ENCODE measurements at places on chromosomes 1 and 21.
A peak's percentile ranks its signal among the peaks of the same experiment; 100 is the strongest.

DNA sequence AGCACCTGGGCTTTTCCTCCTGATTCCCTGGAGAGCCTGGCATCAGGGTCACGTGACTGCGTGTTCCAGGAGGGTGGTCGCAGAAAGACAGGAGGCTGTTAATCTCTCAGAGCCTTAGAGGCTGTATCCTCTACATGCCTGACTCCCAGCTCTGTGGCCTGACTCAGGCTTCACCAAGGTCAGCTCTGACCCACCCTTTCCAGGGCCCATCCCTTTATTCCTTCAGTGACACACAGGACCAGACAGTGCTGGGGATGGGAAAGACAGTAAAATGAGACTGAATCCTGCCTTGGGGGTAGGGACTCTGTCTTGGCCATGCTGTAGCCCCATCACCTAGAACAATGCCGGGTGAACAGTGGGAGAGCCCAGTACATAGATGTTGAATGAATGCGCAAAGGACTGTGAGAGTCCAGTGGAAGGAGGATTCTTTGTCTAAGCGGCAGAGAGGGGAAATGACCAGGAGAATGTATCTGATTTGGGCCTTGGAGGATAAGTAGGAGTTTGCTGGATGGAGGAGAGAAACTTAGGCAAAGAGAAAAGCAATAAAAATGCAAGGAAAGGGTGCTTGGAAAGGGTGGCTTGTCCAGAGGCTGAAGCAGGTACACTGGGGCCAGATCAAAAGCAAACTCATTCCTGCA lies 33.0 kb downstream of the EPHX1 start:
- no peak for DNase-seq

- no peak for DNase-seq
These were observed 3.3 kb upstream of the GBP1 start for GRCh38 chr1:89068291-89068690.

- DNase-seq = peak; percentile 83
These were observed at the start of gene NAXE for GRCh38 chr1:156591432-156592157. TSS of gene NAXE (plus strand) at chr1:156591776. CDS start at chr1:156591805, 29 bp downstream.

DNA sequence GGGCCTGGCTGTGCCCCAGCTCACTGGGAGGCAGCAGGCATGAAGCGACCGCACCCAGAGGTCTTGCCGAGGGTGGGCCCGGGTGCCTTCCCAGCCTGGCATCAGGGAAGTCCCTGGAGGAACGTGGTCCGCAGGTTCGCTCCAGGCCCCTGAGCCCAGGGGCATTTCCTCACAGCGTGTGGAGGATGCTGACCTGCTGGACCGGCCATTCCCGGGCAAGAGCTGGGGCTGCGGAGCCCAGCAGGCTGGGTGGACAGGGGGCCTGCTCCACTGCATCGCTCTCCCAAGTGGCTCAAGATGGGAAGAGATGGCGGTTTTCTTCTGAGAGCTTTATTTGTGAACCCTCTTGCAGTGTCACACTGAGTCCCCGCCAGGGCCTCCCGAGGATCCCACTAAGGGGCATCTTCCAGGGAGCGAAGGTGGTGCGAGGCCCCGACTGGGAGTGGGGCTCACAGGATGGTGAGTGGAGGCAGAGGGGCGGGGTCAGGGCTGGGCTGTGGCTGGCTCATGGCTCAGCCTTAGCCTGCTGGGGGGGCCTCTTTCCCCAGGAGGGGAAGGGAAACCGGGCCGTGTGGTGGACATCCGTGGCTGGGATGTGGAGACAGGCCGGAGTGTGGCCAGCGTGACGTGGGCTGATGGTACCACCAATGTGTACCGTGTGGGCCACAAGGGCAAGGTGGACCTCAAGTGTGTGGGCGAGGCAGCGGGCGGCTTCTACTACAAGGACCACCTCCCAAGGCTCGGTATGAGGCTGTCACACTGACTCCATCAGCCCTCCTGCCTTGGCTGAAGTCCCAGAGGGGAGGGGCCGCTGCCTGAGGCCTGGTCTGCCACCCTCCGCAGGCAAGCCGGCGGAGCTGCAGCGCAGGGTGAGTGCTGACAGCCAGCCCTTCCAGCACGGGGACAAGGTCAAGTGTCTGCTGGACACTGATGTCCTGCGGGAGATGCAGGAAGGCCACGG lies 7.2 kb upstream of the MMP23B start:
- no peak for DNase-seq

DNA sequence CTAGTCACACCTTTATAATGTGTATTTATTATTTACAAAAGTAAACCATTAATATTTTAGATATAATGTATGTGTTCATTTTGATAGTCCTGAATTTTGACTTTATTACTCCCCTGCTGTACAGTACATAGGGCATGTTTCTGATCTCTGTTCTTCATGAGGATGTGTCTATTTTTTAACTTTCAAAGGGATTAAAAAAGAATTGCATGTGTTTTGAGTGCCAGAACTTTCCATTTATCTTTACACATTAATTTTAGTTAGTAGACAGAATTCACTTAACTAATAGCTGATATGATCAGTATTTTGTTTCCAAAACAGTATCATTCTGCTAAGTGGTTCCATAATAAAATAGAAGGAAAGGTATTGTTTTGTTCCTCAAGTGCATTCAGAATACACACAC lies 3.1 kb downstream of the PBX1 start:
- peak; percentile 58 for DNase-seq

- no peak for DNase-seq
These were observed 9.4 kb downstream of the ZCCHC17 start for GRCh38 chr1:31306278-31306677.

DNA sequence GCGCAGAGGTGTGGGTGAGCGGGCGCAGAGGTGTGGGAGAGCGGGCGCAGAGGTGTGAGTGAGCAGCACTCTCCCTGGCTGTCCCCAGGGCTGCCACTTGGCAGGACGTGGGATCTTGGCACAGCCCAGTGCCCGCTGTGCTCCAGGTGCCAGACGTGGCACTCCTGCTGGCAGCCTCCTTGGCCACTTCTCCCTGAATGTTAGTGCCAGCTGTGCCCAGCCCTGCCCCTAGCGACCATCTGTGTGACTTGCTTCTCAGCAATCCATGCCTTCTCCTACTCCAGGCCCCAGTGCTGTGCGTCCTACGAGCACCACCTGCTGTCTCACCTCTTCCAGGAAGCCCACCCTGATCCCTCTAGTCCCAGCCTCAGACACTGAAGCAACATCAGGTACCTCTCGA lies 30.5 kb downstream of the KRTAP10-1 start:
- no peak for DNase-seq

DNA sequence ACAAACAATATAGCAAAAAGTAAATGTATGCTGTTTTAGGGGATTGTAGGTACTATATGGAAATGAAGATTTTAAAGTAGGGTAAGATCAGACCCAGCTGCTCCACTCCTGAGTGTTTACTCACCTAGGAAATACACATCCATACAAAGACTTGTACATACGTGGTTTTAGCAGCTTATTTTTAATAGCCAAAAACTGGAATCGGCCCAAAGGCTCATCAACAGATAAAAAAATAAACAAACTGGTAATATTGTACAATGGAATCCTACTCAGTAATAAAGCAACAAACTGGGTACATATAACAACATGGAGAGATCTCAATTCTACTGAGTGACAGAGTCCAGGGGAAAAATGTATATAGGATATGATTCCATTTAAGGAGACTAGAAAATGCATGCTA lies 179.2 kb upstream of the TMEM51 start:
- no peak for DNase-seq

- DNase-seq = no peak
These were observed 15.1 kb downstream of the IFNAR1 start for GRCh38 chr21:33339918-33340317.

GRCh38 chr1:154869351-154870114 lies 548 bp downstream of the KCNN3 start:
- peak; percentile 73 for DNase-seq

GRCh38 chr1:9037476-9038337 lies 11.5 kb upstream of the SLC2A7 start:
- no peak for DNase-seq

- no peak for DNase-seq
These were observed 66.3 kb downstream of the RABGAP1L start for GRCh38 chr1:174225499-174226204.

GRCh38 chr1:21100481-21100921 lies 76.2 kb downstream of the EIF4G3 start:
- no peak for DNase-seq

DNA sequence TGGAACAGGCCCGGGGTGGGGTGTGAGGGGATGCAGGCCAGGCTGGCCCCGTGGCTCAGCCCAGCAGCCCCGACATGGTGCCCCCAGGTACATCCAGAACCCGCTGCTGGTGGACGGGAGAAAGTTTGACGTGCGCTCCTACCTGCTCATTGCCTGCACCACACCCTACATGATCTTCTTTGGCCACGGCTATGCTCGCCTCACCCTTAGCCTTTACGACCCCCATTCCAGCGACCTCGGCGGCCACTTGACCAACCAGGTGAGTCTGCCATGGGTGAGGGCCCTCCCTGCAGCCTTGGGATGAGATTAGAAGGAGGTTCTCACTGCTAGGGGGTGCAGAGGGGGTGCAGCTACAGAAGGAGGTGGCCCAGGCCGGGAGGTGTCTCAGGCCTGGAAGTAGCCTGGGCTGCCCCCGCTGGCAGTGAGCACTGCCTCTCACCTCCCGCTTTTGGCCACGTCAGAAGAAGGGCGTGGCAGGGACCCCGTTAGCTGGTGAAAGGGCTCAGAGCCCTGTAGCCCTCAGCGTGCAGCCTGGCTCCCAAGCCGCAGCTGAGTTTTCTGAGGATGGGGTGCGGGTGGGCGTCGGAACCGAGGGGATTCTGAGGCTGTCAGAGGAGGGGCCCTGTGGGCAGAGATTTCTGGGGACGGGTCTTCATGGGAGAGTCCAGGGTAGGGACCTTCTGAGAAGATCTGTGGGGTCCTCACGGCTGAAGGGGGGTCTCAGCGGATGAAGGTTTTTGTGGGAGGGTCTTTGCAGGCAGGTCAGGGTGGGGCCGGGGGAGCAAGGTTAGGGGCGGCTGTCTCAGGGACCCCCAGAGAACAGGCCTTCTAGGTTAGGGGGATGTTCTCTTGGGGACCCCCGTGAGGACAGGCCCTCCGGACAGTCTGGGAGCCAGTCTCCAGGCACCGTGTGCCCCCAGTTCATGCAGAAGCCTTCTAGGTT lies 10.4 kb downstream of the TTLL10 start:
- no peak for DNase-seq

DNA sequence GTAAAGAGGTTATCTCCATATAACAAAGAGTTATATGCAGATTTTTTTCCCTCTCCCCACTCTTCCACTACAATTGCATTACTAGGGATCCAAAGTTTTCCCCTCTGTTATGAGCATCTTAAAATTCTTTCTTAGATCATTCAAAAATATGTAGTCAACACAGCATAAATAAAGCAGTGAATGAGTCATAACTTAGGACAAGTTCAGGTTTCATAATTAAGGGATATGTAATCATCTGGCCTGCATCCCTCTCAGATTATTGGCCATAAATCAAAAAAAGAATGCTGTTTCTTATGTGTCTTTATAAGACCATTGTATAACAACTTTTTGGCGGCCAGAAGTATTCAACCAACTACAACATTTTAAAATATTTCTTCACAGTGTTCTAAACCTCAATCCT lies 1526.1 kb downstream of the KCNT2 start:
- DNase-seq = no peak

- DNase-seq = no peak
These were observed 473.4 kb downstream of the CAMTA1 start for GRCh38 chr1:7258589-7259135.

- DNase-seq = peak; percentile 92
These were observed 592 bp downstream of the ZNF692 start for GRCh38 chr1:248858096-248858890.

DNA sequence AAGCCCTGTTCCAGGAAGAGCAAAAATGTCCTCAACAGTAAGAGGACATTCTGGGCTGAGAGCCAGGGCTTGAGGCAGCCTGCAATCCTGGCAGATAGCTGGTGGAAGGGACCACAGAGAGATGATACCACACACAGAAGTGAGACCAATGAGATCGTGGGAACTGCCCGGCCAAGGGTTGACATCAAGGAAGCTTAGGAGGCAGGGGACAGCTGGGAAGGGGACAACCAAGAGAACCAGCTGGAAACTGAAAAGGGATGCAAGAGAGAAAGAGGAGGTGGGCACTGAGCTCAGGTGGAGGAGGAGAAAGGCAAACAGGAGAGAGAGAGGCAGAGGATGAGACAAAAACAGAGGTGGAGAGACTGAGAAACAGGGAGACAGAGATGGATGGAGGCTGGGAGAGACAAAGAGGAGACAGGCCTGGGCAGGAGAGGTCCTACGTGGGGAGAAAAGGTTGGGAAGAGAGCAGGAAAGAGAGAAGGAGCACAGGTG lies 9.2 kb downstream of the PDZK1IP1 start:
- no peak for DNase-seq

- DNase-seq = no peak
These were observed 5.9 kb downstream of the SMG7 start for GRCh38 chr1:183477986-183478781.

DNA sequence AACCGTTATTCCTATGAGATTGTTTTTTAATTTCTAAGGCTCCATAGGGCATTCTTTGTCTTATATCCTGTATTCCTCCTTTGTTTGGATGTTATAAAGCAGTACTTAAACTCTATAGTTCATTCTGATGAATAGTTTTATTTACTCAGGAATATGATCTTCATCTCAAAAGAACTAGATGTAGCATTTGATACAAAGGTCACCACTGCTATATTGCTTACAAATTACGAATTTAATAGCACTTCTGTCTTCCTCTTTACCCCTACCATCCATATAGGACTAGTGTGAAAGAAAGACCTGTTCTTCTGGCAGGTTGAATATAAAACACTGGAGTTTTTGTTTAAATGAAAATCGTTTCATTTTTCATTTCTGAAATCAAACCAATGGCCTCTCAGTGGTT lies 468.1 kb upstream of the CXADR start:
- DNase-seq = no peak

- DNase-seq = no peak
These were observed 5.5 kb downstream of the TADA1 start for GRCh38 chr1:166870584-166870983.

Measured in eye (tissue), 1 donor.